ENCODE measurements at places on chromosomes 5 and 9.
A peak's percentile ranks its signal among the peaks of the same experiment; 100 is the strongest.

- DNase-seq, result no peak
Measured at GRCh38 chr5:343461-344401, 22.2 kb downstream of the AHRR start.

GRCh38 chr5:34620185-34620584 is 35.9 kb upstream of the RAI14 start:
- no peak for DNase-seq

- DNase-seq, result no peak
Measured at GRCh38 chr5:82424211-82424610, 146.1 kb upstream of the RPS23 start.

GRCh38 chr5:126624534-126624933 is 23.8 kb downstream of the PHAX start:
- DNase-seq, result no peak

- no peak for DNase-seq
Measured at GRCh38 chr9:7780261-7780988, 19.2 kb downstream of the DMAC1 start.

DNA sequence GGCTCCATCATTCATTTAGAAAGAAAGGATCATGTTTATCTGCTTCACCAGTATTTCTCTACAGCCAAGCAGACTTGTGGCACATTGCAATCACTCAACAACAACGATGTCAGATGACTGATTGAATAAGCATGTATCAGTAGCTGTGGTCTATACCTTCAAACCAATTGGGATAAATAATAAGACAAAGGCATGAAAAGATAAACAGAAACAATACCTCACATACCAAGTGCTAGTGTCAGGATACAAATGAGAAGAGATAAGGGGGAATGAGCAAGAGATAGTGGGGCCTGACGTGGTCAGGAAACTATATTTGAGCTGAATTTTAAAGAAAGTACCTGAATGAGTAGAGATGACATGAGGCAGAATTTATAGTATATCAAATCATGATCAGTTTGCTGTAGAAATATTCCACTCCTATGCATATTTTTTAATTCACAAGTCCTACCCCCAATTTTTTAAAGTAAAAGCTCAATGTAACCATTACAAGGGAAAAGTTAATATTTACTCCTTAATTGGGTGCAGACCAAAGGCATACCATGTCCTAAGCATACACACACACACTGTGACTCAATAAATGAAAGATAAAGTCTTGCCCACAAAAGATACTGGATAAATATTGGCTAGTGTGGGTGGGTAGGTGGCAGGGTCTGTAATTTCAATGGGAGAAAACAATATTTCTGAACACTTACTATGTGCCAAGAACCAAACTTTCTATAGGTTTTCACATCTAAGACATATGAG is 284.5 kb downstream of the SPOCK1 start:
- DNase-seq, result no peak

- no peak for DNase-seq
Measured at GRCh38 chr5:119355244-119355638, 578 bp upstream of the TNFAIP8 start.

DNA sequence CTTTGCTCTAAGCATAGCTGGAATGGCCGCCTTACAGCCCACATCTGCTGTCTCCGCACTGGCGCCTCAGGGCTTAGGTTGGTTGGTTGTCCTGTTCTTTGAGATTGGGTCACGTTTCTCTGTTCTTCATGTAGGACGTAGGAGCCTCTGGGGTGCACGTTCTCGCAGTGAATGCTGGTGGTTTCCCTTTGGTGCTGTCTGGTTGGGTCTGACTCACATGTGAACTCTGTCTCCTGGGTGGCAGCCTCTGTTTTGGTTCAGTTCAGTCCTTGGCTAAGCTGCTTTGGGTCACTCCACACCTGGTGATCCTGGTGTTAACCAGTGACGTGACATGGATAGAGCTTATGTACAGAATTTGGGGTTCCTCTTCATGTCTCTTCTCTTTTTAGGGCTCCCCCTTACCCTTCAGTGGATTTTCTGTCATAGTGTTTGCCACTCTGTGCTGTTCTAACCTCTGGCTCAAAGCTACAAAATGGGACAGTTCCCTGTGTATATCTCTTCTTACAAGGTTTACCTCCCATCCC is 12.6 kb upstream of the LPCAT1 start:
- peak; percentile 69 for DNase-seq

All from stimulated activated CD4-positive, alpha-beta T cell treated with anti-CD3 and anti-CD28 coated beads, Interleukin-15, amount 100 ng/mL, for 48 hours (primary cell).